T-helper 17 cell (primary cell): ENCODE measurements at places on chromosomes 1 and 21.

GRCh38 chr1:50348449-50349241 lies 74.6 kb downstream of the DMRTA2 start:
- DNase-seq = no peak
- H3K27me3 ChIP-seq = peaks cover 55% of the 10 kb centered on the region
- no peak overlapping the region for H3K4me3 ChIP-seq
- peaks cover 3% of the 10 kb centered on the region for H3K36me3 ChIP-seq
- H3K4me1 ChIP-seq = peaks cover 13% of the 10 kb centered on the region
- no peak overlapping the region for H3K27ac ChIP-seq

- DNase-seq = no peak
- H3K36me3 ChIP-seq = peaks cover 2% of the 10 kb centered on the region
- H3K4me1 ChIP-seq = peaks cover 22% of the 10 kb centered on the region
Observed at GRCh38 chr1:6485168-6486101, 6.0 kb downstream of the PLEKHG5 start.

- peaks cover 3% of the 10 kb centered on the region for H3K36me3 ChIP-seq
- peaks cover 25% of the 10 kb centered on the region for H3K27me3 ChIP-seq
- H3K4me1 ChIP-seq = peaks cover 13% of the 10 kb centered on the region
- no peak overlapping the region for H3K27ac ChIP-seq
Observed at GRCh38 chr1:10945991-10946509, 66.4 kb upstream of the TARDBP start.

GRCh38 chr1:61742620-61743430 lies 545 bp downstream of the PATJ start:
- no peaks in the 10 kb centered on the region for H3K27me3 ChIP-seq
- H3K27ac ChIP-seq = peak overlapping the region; percentile 85

DNA sequence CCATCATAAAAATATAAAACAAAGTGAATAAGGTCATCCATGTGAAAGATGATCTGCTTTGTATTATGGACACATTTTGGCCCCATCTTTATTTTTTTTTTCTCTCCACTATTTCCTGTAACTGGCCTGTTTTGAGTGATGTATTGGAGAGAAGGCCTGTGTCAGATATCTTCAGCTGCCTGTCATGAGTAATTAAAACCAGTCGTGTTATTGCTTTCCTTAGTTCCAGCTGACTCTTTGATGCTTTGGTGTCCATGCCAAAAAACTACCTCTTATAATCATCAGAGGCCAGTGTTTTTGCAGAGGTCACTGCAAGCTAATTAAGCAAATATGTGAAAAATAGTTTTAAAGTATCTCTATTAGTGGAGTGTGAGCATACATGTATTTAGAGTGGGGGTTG lies 29.7 kb downstream of the NTMT2 start:
- peaks cover 3% of the 10 kb centered on the region for H3K36me3 ChIP-seq
- H3K27ac ChIP-seq = no peak overlapping the region
- DNase-seq = no peak
- H3K4me1 ChIP-seq = no peaks in the 10 kb centered on the region
- H3K4me3 ChIP-seq = no peak overlapping the region
- no peaks in the 10 kb centered on the region for H3K27me3 ChIP-seq

DNA sequence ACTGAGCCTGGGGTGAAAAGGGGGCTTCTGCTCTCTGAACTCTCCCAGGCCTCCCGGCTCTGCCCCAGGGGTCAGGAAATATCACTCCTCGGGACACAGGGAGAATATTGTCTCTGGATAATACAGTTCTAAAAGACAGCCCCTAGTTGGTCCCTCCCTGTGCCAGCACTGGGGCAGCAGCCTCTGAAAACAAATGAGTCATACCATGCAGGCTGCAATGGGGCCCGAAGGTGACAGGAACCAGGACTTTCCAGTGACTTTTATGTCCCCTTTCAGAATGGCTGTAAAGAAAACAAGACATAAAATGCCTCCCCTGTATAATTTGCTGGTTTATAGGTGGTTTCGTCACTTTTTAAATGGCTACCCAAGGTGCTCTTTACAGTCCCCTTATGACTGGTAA lies 360.0 kb downstream of the NPHP4 start:
- no peak overlapping the region for H3K4me3 ChIP-seq
- H3K4me1 ChIP-seq = peaks cover 2% of the 10 kb centered on the region
- H3K27me3 ChIP-seq = peaks cover 40% of the 10 kb centered on the region
- H3K27ac ChIP-seq = no peak overlapping the region
- H3K36me3 ChIP-seq = peaks cover 2% of the 10 kb centered on the region
- no peak for DNase-seq

DNA sequence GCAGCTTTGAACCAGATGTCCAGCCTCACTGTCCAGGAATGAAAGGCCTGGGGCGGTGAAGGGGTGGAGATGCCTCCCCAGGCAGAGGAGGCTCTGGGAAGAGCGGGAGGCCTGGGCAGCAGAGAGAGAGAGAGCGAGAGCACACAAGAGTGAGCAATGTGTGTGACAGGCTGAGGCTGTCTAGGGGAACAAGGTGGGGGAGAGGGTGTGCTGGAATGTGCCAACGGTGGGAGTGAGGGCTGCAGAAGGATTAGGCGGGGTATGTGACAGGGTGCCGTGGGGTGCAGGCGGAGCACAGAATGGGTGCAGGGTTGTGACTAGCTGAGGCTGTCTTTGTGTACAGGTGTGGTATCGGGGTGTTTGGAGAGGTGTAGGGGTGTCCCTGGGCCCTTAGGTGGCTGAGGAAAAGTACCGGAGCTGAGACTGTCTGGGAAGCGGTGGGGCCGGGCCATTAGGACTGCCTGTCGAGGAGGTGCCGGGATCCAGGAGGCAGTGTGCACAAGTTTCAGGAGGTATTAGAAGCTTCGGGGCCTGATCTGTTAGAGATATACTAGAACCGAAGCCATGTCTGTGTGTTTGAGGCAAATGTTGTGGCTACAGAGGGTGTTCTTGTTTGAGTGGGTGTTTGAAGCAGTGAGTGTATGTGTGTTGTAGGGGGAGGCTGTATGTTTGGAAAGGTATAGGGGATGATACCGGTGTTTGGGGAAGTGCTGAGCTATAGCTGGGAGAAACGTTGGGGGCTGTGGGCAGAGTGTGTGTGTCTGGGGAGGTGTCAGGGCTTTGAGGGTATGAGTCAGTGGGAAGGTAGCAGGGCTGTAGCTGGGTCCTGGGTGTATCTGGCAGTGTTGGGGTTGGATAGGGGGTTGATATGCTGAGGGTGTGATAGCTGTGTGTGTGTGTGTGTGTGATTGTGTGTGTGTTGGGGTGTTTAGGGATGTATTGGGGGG lies 9.1 kb downstream of the AHDC1 start:
- peaks cover 26% of the 10 kb centered on the region for H3K4me1 ChIP-seq
- no peak overlapping the region for H3K27ac ChIP-seq
- H3K36me3 ChIP-seq = peaks cover 2% of the 10 kb centered on the region
- no peak for DNase-seq

- no peak for DNase-seq
- H3K27me3 ChIP-seq = no peaks in the 10 kb centered on the region
- peaks cover 5% of the 10 kb centered on the region for H3K4me1 ChIP-seq
- no peak overlapping the region for H3K4me3 ChIP-seq
- H3K27ac ChIP-seq = no peak overlapping the region
Observed at GRCh38 chr1:86695400-86695799, 9.0 kb upstream of the SH3GLB1 start.

DNA sequence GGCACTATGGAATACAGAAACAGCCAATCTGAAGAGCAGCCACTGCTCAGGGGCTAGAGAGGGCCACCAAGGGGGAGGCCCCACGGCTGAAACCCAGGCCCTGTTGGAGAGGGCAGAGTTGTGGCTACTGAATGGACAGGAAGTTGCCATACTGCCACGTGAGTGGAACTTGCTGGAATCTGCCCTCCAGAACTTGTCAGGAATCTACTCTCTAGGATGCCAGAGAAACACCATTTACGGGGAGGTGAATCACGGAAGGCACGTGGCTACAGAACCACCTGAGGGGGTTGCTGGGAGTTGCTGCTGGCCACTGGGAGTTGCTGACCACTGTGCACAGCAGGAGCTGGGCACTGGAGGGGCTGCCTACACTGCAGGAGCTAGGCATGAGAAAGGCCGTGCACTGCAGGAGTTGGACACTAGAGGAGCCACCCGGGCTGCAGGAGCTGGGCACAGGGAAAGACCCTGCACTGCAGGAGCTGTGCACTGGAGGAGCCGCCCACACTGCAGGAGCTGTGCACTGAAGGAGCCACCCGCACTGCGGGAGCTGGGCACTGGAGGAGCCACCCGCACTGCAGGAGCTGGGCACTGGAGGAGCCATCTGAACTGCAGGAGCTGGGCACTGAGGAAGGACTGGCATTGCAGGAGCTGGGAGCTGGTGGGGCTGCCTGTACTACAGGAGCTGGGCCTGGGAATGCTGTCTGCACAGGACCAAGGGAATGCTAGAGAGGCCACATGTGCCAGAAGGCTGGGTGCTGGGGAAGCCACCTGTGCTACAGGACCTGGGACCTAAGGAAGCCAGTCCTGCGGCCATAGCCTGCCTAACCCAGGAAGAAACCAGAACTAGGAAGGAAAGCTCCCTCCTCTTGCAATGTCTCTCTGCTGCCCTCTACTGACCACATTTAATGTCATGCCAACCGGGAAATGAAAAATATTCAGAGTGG lies 343.4 kb downstream of the MATN1 start:
- peaks cover 3% of the 10 kb centered on the region for H3K36me3 ChIP-seq
- no peak overlapping the region for H3K4me3 ChIP-seq
- no peak overlapping the region for H3K27ac ChIP-seq
- DNase-seq = peak; percentile 34
- H3K4me1 ChIP-seq = peaks cover 7% of the 10 kb centered on the region

DNA sequence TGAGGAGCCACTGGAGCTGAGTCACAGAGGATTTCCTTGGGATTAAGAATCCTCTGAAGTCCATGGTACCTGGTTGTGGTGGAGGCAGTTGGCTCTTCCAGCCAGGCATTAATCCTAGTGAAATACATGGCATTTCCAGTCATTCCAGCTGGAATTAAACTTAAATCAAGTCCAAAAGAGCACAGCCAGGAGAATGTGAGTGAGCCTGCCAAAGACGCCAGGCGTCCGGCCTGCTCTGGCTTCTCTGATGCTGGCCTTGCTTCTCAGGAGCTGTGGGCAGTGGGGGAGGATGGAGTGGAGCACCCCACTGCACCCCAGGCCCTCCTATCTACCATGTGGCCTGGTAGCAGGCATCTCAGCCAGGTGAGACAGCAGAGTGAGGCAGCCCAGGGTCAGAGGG lies 23.4 kb upstream of the TENT5C start:
- H3K4me1 ChIP-seq = peaks cover 12% of the 10 kb centered on the region
- no peak overlapping the region for H3K27ac ChIP-seq
- H3K36me3 ChIP-seq = peaks cover 2% of the 10 kb centered on the region
- H3K27me3 ChIP-seq = no peaks in the 10 kb centered on the region
- DNase-seq = no peak

- peaks cover 4% of the 10 kb centered on the region for H3K4me1 ChIP-seq
- no peaks in the 10 kb centered on the region for H3K36me3 ChIP-seq
- no peak overlapping the region for H3K4me3 ChIP-seq
- H3K27me3 ChIP-seq = peaks cover 30% of the 10 kb centered on the region
- DNase-seq = no peak
- H3K27ac ChIP-seq = no peak overlapping the region
Observed at GRCh38 chr1:165434281-165434680, 10.6 kb downstream of the RXRG start.

- H3K27me3 ChIP-seq = no peaks in the 10 kb centered on the region
- H3K36me3 ChIP-seq = no peaks in the 10 kb centered on the region
- H3K27ac ChIP-seq = peak overlapping the region; percentile 72
- no peak overlapping the region for H3K4me3 ChIP-seq
Observed at GRCh38 chr21:45297869-45298268, 10.2 kb upstream of the POFUT2 start.

DNA sequence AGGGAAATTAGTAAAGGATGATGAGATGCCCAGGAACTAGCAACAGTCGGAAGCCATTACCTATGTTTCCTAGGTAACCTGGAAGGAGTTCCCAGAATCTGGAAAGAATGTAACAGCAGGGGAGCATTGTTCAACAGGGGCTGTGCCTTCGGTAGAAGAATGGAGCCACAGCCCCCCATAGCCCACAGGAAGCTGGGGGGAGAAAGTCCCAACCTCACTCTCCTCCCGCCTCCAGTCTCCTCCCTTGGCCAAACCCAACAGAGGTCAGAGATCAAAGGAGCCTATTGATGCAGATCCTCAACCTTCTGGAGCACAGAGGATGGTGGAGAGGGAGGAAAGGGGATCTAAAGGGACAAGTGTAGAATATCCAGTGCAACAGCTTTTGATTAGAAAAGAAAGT lies 131.5 kb upstream of the SLC44A3 start:
- H3K27ac ChIP-seq = no peak overlapping the region
- H3K4me1 ChIP-seq = peaks cover 2% of the 10 kb centered on the region
- H3K36me3 ChIP-seq = no peaks in the 10 kb centered on the region

GRCh38 chr1:218755128-218755527 lies 410.0 kb downstream of the TGFB2 start:
- DNase-seq = no peak
- no peaks in the 10 kb centered on the region for H3K27me3 ChIP-seq
- no peaks in the 10 kb centered on the region for H3K4me1 ChIP-seq
- no peak overlapping the region for H3K27ac ChIP-seq

DNA sequence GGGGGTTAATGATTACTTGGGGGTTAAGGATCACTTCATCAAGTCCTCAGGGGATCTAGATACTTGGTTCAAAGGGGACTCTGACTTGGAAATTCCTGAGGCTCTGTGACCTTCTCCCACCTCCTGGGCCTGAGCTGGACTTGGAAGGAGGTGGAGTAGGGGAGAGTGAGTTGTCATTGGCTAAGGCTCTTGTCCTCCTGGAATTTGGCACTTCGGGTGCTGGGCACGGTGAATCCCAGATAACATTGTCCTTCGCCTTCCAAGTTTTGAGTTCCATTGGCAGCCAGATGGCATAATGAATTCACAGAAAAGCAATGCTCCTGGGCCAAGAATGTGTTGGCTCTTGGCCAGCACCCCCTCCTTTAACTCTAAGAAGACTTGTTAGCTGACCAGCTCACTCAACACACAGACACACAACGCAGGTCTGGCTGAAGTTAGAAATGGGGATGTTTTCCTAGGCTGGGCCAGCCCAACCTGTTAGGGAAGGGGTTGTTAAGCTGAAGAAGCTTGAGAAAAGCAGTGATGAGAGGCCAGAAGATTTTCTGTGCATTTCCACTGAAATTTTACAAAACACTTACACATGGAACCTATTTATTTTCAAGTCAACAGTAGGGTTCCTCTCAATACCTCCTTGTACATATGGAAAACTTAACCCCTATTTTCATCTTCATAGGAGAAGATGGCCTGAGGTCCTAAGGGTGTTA lies 29.7 kb downstream of the SLC26A9 start:
- H3K27me3 ChIP-seq = peaks cover 48% of the 10 kb centered on the region
- H3K36me3 ChIP-seq = no peaks in the 10 kb centered on the region
- DNase-seq = no peak

GRCh38 chr1:12035312-12035711 lies 16.0 kb downstream of the MIIP start:
- H3K4me3 ChIP-seq = no peak overlapping the region
- no peaks in the 10 kb centered on the region for H3K4me1 ChIP-seq
- peak overlapping the region; percentile 41 for H3K27ac ChIP-seq
- no peak for DNase-seq
- no peaks in the 10 kb centered on the region for H3K27me3 ChIP-seq

- no peak for DNase-seq
- H3K4me1 ChIP-seq = no peaks in the 10 kb centered on the region
- no peak overlapping the region for H3K4me3 ChIP-seq
- no peak overlapping the region for H3K27ac ChIP-seq
- H3K36me3 ChIP-seq = no peaks in the 10 kb centered on the region
- H3K27me3 ChIP-seq = no peaks in the 10 kb centered on the region
Observed at GRCh38 chr21:30674312-30674711, 31.6 kb downstream of the KRTAP20-3 start.
